NT2/D1 (cell line): ENCODE measurements at places on chromosomes 1 and 21.

DNA sequence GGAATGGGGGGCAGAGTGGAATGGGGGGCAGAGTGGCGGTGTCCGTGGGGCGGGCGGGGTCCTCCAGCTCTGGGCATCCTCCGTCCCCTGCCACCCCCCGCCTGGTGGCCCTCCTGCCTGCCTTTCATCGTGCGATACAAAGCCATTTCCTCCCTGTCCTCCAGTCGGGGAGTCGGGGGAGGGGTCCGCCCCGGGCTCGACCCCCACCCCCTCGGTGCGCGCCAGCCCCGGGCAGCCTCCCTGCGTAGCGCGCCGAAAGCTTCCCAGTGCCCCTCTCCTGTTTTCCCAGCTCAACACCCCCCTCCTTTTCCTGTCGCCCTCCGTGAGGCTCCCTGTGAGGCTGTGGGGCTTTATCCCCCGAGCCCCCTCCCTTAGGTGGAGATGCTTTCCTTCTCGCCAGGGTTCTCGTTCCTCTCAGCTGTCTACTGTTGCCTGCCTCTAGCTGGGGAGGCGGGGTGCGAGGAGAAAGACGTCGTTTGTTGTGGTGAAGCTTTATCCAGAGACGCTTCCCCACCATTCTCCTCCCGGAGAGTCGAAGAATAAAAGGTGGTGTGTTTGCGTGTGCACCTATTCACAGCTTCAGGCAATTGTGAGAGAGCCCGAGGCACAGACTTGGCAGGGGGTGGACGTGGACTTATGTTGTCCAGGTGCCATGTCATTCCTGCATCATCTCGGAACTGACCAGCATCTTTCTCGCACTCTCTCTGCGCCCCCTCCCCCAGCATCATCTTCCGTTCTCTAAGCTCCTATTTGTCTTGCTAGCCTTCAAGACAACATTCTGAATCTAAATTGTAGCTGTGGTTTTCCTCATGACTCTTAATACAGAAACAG lies 848 bp downstream of the DNM3 start:
- no peak for DNase-seq

- no peak for DNase-seq
Observed at GRCh38 chr1:36871146-36871971, 163.0 kb downstream of the GRIK3 start.

DNA sequence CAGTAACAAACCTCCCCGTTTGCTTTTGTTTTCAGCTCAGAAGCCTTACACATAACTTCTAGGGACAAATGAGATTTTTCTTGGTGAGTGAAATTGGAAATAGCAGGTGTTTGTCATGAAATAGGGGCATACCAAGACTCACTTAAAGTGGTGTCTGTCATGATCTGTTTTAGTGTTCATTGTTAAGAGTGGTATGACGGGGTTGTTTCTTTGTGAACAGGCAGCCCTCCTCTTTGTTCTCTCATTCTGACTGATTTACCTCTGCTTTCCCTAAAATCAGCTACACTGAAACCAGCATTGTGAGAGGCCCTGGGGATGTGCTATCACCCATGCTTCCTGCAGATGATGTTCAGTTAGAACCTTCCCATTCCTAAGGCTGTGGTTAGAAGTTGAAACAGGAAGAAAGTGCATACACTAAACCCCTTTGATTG lies 2.5 kb upstream of the ERO1B start:
- DNase-seq = no peak

- no peak for DNase-seq
Observed at GRCh38 chr1:116808200-116808847, 54.1 kb downstream of the CD2 start.

DNA sequence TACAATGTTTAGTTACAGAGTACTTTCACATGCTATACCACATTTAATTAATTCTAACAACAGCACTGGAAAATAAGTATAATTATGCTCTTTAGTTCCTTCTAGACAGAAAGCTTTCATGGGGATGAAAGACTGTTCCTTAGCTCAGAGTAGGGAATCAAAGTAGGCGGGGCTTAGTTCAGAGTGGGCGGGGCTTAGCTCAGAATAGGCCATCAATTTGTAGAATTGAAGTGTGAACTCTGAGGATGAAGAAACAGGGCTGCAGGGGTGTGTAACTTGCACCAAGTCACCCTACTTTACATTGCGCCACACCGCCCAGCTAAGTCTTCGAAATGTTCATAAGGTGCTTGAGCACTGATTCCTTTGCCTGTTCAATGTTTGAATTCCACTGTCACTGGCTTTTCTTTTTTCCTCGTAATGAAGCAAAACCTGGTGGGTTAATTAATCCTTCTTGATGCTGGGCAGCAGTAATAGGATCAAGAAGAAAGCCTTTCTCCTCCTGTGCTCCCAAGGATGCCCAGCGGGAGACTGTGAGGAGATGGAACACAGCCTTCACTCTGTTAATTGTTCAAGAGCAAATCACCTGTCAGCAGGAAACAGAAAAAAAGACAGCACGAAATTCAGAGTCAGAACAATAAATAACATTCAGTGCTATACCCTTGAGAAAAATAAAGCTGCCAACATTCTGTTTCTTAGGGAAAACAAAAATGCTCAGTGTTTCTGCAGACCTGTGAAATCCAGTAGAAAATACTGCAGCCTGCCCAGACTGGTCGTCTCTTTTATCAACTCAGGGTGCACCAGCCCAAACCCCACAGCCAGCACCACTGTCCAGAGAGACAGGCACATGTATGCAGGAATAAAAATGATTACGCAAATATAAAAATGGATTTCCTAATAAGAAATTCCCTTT lies 66.5 kb upstream of the CAMK1G start:
- no peak for DNase-seq

DNA sequence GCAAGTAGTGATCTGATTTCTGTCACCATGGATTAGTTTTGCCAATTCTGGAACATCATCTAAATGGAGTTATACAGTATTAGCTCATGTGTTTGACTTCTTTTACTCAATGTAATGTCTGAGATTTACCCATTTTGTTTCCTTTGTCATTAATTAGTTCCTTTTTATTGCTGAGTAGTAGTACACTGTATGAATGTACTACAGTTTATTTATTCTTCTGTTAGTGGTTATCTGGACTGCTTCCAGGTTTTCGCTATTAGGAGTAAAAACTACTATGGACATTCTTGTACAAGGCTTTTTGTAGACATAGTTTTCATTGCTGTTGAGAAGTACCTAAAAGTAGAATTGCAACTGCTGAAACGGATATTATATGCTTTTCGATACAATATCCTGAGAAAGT lies 14.1 kb downstream of the SUCO start:
- no peak for DNase-seq

DNA sequence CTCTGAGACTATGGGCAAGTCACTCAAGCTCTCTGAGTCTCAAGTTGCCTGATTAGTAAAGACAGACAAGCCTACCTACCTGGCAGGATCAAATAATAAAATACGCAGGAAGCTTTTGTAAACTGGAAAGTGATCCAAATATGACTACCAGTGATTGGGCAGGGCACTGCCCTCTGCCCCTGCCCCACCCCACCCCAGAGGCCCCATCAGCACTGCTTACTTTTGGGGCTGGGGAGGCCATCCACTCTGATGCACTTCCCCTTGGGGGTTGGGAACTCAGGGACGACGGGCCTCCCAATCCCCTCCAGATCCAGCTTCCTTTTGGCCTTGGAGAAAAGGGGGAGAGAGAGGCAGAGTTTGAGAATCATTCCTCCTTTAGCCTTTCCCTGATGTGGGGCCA lies 6.9 kb downstream of the E2F2 start:
- DNase-seq = no peak

DNA sequence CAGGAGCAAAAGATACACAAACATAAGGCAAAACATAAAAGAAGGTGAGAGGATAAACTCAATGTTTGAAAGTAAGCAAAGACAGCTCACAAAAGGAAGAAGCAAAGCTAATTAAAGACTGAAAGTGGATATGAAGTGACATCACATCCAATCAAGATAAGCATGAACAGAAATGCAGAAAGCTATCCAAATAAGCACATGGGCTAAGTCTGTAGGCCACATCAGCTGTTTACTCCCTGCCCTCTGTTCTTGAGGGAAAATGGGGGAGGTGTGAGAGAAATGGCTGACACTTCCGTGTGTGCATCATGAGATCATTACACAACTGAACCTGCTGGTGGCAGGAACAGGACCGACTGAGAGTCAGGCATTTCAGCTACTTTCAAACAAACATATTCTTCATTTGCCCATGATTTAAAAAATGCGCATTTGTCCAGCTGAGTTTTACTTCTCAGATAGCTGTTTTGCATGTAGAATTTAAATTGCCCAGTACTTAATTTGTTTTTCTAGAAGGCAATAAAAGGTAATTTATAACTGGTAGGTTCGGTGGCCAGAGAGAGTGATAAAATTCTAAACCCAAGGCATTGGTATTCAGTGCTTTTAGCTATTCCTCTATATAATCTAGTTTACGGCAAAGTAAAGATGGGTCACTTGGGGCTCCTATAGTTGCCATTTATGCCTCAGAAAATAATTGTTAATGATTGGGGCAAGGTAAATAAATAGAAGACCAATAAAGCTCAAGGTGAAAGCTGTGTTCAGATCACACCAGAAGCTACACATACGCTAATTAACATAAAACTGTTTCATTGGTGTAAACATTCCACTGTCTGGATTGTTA lies 27.2 kb upstream of the MAN1A2 start:
- DNase-seq = no peak

DNA sequence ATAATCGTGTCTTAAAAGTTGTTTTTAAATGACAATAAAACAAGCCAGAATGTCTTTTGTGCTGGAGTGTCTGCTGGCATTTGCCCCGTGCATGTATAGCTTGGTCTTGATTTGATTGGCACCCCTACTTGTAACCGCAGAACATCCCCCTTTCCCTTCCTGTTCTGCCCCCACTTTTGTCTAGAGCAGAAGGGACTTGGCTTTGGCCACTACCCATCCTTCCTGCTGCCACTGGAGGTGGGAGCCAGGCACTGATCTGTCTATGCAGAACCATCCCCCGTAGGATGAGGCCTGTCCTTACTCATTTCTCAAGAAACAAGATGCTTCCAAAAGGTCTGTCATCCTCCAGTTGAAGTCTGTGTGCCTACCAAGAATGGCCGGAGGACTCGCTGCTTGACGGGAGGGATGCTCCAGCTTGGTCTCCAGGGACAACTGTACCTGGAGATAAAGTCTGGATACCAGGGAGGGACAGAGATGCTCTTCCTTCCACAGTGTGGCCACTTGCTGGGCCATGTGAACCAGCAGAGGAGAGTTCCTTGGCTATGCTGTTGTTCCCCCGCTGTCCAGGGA lies 1.1 kb upstream of the SLC27A3 start:
- no peak for DNase-seq

GRCh38 chr1:66311092-66311491 lies 222.9 kb upstream of the SGIP1 start:
- no peak for DNase-seq

- DNase-seq = no peak
Observed at GRCh38 chr1:2025491-2025981, 6.4 kb downstream of the GABRD start.

DNA sequence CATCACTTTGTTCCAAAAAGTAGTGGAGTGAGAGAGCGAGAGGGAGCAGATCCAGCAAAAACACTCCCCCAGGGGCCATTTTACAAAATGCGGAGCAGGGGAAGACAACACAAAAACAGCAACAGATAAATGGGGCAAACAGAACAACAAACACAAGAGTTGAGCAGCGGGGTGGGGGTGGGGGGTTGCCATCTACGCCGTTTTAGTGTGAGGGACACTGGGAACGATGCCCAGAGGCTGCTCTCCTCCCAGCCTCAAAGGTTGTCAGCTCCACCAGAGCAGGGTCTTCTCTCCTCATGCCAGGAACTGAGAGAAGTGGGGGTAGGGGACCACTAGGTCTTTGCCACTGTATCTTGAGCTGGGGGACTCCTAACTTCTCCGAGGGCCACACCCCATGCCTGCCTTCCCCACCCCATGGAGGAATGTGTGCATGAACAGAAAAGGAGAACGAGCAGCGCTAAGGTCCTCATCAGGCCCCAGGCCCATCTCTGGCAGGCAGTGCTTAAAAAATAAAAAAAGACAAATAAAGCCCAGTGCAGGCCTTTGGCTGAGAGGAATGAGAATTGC lies 1.3 kb upstream of the PBXIP1 start:
- DNase-seq = no peak

DNA sequence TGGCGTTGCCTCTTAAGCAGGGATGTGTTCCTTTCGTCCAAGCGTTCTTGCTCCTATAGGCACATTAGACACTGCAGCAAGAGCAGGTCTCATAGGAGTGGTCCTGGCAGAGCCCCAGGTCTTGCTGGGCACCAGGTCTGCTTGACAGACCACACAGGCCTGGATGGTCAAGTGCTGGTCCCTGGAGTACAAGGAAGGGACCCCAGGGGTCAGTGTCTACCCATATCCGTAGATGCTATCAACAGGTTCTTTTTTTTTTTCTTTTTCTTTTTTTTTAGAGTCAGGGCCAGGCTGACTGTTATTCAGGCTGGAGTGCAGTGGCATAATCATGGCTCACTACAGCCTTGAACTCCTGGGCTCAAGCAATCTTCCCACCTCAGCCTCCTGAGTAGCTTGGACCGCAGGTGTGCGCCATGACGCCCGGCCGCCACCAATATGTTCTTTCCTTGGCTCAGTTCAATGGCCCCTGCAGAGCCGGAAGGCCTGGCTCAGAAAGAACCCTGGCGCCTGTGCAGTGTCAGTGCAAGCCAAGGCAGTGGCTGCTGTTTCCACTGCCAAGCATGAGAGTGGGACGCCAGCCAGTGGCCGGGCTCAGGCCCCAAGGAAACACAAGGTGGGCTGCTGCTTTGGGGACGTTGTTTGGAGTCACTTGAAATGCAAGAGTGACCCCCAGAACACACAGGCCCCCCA lies 10.0 kb upstream of the TNFRSF8 start:
- DNase-seq = no peak

DNA sequence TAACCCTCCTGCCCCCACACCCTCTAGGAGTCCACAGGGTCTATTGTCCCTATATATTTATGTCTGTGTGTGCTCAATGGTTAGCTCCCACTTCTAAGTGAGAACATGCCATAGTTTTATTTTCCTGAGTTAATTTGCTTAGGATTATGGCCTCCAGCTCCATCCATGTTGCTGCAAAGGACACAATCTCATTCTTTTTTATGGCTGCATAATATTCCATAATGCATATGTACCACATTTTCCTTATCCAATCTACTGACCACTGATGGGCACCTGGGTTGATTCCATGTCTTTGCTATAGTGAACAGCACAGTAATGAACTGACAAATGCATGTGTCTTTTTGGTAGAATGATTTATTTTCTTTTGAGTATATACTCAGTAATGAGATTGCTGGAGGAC lies 13.3 kb upstream of the FHAD1 start:
- no peak for DNase-seq

DNA sequence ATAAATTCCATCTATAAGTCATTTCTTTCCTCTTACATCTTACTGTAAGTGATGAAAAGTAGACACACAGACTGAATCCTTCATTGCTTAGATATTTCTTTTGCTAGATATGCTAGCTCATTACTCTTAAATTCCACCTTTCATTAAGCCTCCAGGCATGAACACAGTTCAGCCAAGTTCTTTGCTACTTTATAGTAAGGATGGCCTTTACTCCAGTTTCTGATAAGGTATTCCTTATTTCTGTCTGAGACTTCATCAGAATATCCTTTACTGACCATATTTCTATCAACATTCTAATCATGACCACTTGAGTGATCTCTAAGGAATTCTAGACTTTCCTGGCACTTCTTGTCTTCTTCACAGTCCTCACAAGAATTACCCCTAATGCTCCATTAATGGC lies 191.7 kb upstream of the KCTD3 start:
- DNase-seq = no peak

- no peak for DNase-seq
Observed at GRCh38 chr1:65765631-65766030, 27.1 kb upstream of the PDE4B start.
